ENCODE measurements at places on chromosomes 2 and 18. TPM values are rescaled to one million over a fixed set of nuclear protein-coding genes. Genes with fewer than 3 reads are reported as not detected.

GRCh38 chr18:70284976-70285620, 3.7 kb upstream of the SOCS6 start:
- DNase-seq, result no peak

DNA sequence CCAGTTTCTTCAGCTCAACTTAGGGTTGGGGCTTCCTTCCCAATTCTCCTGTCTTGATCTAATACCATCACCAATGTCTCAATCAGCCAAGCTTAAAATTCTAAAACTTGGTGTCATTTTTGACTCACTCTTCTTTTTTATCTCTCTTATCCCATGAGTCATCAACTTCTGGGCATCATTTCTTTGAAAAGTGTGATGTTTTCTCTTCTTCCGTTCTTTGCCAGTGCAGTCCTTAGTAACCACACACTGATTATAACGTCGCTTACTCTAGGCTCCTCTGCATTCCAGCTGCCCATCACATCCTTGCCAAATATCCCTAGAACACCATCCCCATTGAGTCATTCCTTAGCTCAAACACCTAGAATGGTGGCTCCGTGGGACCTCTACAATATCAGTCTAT, 27.4 kb upstream of the MRO start:
- no peak for DNase-seq

DNA sequence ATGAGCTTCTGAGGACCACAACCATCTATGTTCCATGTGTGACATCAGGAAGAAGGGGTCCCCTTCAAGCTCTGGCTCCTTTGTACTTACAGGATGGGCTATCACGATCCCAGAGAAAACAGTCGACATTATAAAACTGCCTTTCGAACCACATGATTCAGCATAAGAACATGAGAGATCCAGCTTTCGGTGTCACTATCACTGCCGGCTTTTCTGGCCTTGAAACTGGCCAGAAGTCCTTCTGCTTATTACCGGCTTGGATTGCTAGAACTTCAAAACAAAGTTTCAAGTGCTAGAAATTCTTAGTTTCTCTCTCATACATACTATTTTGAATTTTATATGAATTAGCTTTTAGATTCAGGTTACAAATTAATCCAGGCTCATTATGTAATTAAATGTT, 138.9 kb downstream of the PID1 start:
- no peak for DNase-seq

Gene PROM2
- 3.4 TPM for total RNA-seq

GRCh38 chr18:63102941-63103744, 216.4 kb downstream of the BCL2 start:
- DNase-seq, result no peak

GRCh38 chr2:197181491-197181890, 129.1 kb downstream of the ANKRD44 start:
- no peak for DNase-seq

Gene EPB41L5
- total RNA-seq, result 15.6 TPM

Gene DNAH6
- total RNA-seq, result 0.27 TPM

DNA sequence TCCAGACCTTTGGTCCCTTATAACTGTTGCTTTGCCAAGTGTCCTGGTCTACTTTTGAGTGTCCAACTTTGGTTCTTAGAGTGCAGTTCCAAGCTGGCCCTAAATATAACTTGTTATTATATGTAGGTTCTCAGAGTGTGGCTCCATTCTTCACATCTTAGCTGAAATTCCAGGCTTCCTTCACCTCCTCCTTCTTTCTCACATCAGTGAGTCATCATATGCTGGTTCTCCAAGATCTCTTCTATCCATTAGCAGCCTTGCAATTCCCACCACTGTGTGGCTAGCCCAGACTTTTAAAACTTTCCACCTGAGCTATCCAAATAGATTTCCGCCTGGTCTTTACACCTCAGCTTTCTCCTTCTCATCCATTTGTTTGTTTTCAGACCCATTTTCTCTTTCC, 12.6 kb upstream of the CXCR4 start:
- no peak for DNase-seq

DNA sequence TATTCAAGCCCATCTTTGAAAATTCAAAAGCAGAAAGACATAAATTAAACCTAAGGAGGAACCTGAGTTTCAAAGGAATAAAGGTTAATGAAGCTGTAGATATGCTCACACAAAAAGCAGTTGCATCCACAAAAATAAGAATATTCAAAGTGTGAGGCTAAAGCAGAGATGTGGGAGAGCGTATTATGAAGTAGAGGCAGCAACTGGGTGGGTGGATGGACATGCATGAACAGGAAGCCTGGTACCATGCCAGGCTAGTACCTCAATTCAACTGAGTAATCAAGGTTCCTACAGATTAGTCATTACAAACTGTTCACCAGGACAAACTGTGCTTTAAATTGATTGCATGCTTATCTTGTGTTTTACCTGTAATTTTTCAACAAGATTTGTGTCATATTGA, 330.0 kb upstream of the PKDCC start:
- peak; percentile 66 for DNase-seq

DNA sequence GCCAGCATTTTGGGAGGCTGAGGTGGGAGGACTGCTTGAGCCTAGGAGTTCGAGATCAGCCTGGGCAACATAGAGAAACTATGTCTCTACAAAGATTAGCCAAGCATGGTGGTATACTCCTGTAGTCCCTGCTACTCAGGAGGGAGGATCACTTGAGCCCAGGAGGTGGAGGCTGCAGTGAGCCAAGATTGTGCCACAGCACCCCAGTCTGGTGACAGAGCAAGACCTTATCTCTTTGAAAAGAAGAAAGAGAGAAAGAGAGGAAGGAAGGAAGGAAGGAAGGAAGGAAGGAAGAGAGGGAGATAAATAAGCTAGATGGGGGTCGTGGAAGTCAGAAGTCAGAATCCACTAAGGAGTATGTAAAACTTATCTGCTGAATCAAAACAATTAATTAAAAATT, 16.2 kb downstream of the GPR75 start:
- DNase-seq, result no peak

Gene MCEE
- total RNA-seq, result 2.7 TPM

DNA sequence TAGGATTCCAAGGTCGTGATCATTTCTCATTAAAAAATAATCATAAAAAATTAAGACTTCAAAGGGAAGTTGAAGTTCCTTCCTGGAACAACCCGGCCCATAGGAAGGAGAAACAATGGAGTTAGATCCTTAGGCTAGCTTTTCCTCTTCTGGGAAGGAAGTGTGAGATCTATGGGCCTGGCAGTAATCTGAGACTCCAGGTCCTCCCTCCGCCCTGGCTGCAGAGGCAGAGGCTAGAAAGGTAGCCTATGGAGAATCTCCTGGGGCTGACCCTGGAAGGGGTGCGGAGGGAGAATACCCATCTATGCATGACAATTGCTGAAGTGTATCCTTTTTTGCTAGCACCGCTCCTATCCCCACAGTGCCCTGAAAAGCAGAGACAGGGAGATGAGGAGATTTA, 37.9 kb downstream of the TRIB2 start:
- no peak for DNase-seq

Gene VWC2L
- total RNA-seq, result not detected

Gene FN1
- total RNA-seq, result 2,610 TPM

Gene CPLX4
- not detected for total RNA-seq

Gene TMEM247
- total RNA-seq, result not detected

Gene BOLL
- total RNA-seq, result not detected

GRCh38 chr2:29249666-29250253, 134.5 kb downstream of the CLIP4 start:
- DNase-seq, result no peak

DNA sequence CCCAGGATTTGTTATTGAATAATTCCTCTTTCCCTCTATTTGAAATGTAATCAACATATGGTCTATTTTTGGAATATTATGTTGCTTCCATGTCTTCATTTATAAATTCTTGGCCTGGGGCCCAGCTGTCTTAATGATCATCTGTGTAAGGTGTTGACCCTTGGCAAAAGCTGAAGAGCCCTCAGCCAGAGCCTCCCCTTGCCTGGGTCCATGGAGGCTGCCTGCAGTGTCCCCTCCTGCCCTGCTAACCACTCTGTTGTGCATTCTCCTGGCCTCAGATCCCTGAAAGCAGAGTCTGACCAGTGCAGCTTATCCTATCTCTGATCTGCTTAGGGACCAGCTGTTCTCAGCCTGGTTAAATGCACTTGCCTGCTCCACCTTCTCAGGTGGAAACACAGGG, 226.1 kb upstream of the APCDD1 start:
- DNase-seq, result no peak

Gene ASXL3
- total RNA-seq, result 1.4 TPM

- no peak for DNase-seq
Measured at GRCh38 chr18:36601316-36601715, 227.5 kb downstream of the TPGS2 start.

GRCh38 chr2:44616667-44617155, 255.0 kb downstream of the CAMKMT start:
- DNase-seq, result no peak

Gene NGEF
- total RNA-seq, result 3.6 TPM

Data from kidney epithelial cell (primary cell).